Breast epithelium (tissue), 4 donors: ENCODE measurements at places on chromosomes 12 and 14. TPM values are rescaled to one million over a fixed set of nuclear protein-coding genes. Genes with fewer than 3 reads are reported as not detected.

GRCh38 chr12:101746661-101747060, 7.4 kb upstream of the SYCP3 start:
- no peak for DNase-seq

DNA sequence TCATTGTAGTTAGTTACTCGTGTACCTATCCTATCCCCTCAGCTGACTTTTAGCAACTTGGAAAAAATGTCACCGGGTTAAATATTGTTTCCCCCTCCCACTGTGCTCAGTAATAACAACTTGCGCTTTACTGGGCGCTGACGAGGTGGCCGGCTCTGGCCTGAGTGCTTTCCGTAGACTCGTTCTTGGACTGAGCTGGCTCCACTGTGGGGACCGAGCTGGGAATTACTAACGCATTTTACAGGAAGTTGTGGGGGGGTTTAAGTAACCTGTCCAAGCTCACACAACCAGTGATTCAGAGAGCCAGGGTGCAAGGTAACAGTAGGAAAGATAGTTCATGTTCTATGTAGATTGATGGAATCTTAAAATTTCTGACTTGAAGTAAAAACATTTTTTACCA, 82.5 kb upstream of the KICS2 start:
- no peak for DNase-seq

Gene LRTM2
- total RNA-seq, result not detected

- DNase-seq, result peak; percentile 89
Measured at GRCh38 chr12:49967042-49967776, 5.5 kb downstream of the AQP5 start.

- no peak for DNase-seq
Measured at GRCh38 chr12:117162633-117163032, 27.6 kb downstream of the FBXO21 start.

DNA sequence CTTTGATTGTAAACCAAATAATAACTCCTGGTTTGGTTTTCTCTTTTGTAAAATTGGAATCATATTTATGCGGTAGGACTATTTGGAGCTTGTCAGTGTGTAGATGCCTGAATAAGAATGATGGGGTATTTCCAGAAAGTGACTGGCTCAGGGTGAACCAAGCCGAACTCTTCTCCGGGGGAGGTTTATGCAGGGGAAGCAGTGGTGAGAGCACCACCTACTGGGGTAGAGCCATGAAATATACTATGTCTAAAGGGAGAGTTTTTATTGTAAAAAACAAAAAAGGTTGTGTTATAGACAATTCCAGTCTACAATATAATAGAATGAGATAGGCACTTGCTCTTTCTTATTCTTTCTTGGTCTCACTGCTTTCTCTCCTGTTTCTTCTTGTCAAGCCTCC, 222.9 kb upstream of the SLC16A7 start:
- DNase-seq, result no peak
